ENCODE measurements at places on chromosomes 3 and 15. TPM values are rescaled to one million over a fixed set of nuclear protein-coding genes. Genes with fewer than 3 reads are reported as not detected.

RBPMS2 gene
- total RNA-seq, result not detected

SH2D7 gene
- not detected for total RNA-seq

FEM1B gene
- 91.6 TPM for total RNA-seq

METTL6 gene
- total RNA-seq, result 19.7 TPM

SI gene
- total RNA-seq, result not detected

KIF15 gene
- 3.7 TPM for total RNA-seq

FMN1 gene
- total RNA-seq, result 6.7 TPM

GOLGA8S gene
- not detected for total RNA-seq

AMOTL2 gene
- 197 TPM for total RNA-seq

GOLGA6L7 gene
- not detected for total RNA-seq

UQCC5 gene
- 1.8 TPM for total RNA-seq

PCSK6 gene
- 6.1 TPM for total RNA-seq

SLC6A20 gene
- not detected for total RNA-seq

A4GNT gene
- total RNA-seq, result not detected

STT3B gene
- 102 TPM for total RNA-seq

CPNE9 gene
- total RNA-seq, result not detected

ACTC1 gene
- total RNA-seq, result not detected

RETNLB gene
- not detected for total RNA-seq

GP5 gene
- total RNA-seq, result 0.42 TPM

HEXA gene
- 76.2 TPM for total RNA-seq

ARNT2 gene
- 0.51 TPM for total RNA-seq

CYP1A2 gene
- not detected for total RNA-seq

DPPA4 gene
- not detected for total RNA-seq

RAD51 gene
- total RNA-seq, result 1.5 TPM

CTDSPL gene
- total RNA-seq, result 81.7 TPM

ZNF774 gene
- 11.3 TPM for total RNA-seq

ALPK3 gene
- total RNA-seq, result 0.27 TPM

ABI3BP gene
- 0.67 TPM for total RNA-seq

PLA2G4E gene
- not detected for total RNA-seq

ADPRH gene
- total RNA-seq, result 1.0 TPM

SPTBN5 gene
- total RNA-seq, result 17.0 TPM

REC114 gene
- not detected for total RNA-seq

ROPN1 gene
- 0.33 TPM for total RNA-seq

SOX14 gene
- total RNA-seq, result not detected

SLCO2A1 gene
- 2.2 TPM for total RNA-seq

LRRN1 gene
- not detected for total RNA-seq

CA12 gene
- 202 TPM for total RNA-seq

SYNPR gene
- total RNA-seq, result not detected
